ENCODE measurements at places on chromosomes 7 and 10.
A peak's percentile ranks its signal among the peaks of the same experiment; 100 is the strongest.

DNA sequence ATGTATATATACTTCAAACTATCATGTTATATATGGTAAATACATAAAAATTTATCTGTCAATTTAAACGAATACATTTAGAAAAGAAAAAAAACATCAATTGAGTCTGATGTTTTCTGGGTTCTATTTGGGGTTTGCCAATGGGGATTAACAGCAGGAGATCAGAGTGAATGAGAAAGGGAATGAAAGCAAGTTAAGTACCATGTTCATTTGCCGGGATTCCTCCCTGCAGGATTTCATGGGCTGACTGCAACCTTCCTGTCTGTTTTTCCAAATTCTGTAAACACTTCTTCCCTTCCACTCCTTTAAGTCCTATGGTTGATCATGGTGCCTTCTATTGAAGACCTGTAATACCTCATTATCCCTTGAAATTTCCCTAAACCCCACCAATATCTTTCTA is 33.9 kb upstream of the SEMA3A start:
- no peak for DNase-seq

GRCh38 chr7:151068069-151068773 is 8.8 kb downstream of the SLC4A2 start:
- no peak for DNase-seq

DNA sequence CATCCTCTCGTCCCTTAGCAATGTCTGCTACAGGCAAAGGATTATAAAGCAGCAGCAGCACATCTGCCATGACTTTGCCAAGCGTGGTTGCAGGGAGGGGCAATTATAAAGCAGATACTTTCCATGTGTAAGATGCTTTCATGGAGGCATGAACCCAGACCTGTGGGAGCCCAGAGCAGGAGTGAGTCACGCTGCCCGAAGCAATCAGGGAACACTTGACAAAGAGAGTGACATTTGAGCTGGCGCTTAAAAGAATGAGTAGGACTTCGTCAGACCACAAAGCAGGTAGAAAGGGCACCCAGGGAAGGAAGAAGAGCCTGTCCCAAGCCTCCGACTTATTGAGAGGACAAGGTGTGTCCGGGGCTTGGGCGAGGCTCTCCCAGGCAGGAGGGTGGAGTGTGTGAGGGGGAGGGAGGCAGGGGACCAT is 147.2 kb downstream of the MYOF start:
- no peak for DNase-seq

GRCh38 chr10:18294633-18295032 is 154.4 kb downstream of the CACNB2 start:
- no peak for DNase-seq

- no peak for DNase-seq
These were observed 157.6 kb downstream of the CUX1 start for GRCh38 chr7:101975046-101975445.

- no peak for DNase-seq
These were observed 13.9 kb downstream of the SND1 start for GRCh38 chr7:127665922-127666321.

GRCh38 chr7:92246360-92247101 is 757 bp downstream of the ANKIB1 start:
- DNase-seq, result peak; percentile 39

- DNase-seq, result no peak
These were observed 22.6 kb upstream of the TRIM8 start for GRCh38 chr10:102621443-102622325.

GRCh38 chr10:16640153-16640552 is 118.5 kb upstream of the C1QL3 start:
- DNase-seq, result no peak

DNA sequence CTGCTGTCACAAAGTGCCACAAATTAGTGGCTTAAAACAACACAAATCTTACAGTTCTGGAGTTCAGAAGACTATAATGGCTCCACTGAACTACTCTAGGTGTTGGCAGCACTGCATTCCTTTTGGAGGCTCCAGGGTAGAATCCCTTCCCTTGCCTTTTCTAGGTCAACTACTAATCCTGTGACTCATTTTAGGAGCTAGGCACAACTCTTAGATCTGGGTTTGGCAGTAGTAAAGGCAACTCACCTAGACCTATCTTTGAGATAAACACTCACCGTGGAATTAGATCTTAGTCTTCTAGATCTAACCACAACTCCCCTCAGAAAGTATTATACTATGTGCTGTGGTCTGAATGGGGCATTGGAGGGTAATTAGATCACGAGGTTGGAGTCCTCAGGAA is 60.4 kb downstream of the ANKIB1 start:
- no peak for DNase-seq

GRCh38 chr10:113961182-113962031 is 82.3 kb upstream of the ADRB1 start:
- DNase-seq, result peak; percentile 85

DNA sequence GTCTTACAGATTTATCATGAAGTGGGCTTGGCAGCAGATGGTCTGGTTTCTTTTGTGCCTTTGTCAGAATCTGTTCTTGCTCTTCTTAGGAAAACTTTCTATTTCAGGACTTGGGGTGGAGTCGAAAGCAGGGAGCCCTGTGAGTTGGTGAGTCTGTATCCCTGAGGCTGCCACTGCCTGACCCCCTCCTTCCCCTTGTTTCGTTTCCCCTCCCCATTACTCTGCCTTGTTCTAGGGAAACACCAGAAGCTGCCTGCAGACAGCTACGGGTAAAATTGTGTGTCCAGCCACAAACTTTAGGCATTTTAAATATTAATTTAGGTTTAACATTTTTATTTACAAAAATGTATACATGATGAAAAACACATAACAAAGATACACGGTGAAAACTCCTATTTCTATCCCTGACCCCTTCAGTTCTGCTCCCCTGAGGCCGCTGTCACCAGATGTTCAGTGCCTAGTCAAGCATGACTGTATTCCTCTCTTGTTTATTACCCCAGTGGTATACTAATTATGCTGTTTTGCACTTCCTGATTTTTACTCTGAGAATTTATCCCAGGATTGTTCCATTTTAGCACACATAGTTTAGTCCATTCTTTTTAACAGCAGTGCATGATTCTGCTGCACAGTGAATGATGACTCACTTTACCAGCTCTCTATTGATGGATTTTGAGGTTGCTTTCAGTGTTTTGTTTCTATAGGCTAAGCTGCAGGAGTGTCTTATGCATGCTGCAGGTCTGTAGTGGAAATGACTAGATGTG is 9.1 kb downstream of the TSPAN14 start:
- DNase-seq, result no peak

- DNase-seq, result no peak
These were observed 240.8 kb downstream of the ELFN1 start for GRCh38 chr7:1910827-1911226.

DNA sequence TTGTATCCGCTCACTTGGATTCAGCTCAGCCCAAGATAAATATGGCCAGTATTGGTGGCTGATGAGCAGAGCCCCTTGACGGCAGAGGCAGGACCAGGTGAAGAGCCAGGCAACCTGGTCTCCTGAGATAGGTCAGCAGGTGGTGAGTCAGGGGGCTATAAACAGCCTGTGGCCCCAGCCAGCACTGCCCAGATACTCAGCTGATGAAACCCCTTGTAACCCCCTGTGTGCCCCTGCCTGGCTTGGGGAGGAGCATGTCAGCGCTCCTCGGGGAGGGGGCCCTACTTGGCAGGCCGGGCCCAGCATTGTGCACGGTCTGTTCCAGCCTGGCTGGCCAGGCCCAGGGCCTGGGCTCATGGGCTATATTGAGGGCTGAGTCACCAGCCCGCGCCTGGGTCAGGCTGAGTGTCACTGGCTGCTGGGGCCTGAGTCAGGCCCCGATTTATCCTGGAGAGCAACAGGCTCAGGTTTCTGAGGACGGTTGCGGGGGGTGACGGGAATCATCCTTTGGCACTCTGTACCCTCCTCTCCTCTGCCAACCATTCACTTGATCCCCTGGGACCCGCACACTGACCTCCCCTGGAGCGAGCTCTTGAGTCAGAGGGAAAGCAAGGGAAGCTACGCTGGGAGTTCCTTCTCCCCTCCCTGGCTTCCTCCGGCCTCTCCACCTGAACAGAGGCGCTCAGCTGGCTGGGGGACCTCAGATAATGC is 2.8 kb upstream of the FLNC start:
- no peak for DNase-seq

DNA sequence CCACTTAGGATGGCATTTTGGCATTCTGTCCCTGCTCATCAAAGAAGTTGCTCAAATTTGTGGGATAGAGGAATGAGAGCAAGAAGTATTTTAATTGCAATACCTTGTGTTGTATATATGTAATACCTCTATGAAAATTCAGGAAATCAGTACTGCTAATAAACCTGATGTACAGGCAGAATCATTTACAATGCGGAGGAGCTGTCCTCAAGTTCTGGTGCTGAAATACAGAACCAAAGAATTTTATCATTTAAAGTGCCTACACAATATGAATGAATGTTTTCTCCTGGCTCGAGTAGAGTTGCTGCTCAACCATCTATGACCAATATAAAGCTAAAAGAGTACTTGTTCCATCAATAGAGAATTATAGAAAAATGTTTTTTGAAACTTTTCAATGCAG is 305.8 kb downstream of the PLXNA4 start:
- no peak for DNase-seq

GRCh38 chr7:4164556-4164955 is 517.5 kb upstream of the FOXK1 start:
- no peak for DNase-seq

DNA sequence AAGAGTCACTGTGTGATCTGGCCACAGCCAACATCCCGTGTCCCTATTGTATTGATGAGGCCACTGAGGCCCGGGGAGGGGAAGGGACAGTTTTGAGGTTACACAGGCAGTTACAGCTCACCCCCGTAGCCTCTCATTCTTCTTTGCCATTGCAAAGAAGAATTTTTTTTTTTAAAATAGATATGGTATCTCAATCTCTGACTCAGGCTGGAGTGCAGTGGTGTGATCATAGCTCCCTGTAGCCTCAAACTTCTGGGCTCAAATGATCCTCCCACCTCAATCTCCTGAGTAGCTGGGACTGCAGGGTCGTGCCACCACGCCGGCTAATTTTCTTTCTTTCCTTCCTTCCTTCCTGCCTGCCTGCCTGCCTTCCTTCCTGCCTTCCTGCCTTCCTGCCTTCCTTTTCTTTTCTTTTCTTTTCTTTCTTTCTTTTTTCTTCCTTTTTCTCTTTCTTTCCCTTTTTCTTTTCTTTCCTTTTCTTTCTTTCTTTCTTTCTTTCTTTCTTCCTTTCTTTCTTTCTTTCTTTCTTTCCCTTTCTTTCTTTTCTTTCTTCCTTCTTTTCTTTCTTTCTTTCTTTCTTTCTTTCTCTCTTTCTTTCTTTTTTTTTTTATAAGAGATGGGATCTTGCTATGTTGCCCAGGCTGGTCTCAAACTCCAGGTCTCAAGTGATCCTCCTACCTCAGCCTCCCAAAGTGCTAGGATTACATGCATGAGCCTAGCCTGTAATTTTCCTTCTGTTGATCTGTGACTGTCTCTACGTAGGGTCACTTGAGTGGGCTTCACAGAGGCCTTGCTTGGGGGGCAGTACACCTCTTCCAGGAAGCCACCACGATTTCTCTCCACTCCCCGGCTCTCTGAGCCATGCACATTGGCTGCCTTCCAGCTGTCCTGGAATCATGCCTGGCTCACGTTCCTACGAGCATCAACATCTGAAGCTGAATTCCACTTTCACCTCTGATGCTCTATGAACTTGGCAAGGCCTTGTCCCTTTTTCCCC is 31.3 kb downstream of the TMEM270 start:
- DNase-seq, result no peak

- no peak for DNase-seq
These were observed 19.3 kb downstream of the STK17A start for GRCh38 chr7:43602256-43602655.

DNA sequence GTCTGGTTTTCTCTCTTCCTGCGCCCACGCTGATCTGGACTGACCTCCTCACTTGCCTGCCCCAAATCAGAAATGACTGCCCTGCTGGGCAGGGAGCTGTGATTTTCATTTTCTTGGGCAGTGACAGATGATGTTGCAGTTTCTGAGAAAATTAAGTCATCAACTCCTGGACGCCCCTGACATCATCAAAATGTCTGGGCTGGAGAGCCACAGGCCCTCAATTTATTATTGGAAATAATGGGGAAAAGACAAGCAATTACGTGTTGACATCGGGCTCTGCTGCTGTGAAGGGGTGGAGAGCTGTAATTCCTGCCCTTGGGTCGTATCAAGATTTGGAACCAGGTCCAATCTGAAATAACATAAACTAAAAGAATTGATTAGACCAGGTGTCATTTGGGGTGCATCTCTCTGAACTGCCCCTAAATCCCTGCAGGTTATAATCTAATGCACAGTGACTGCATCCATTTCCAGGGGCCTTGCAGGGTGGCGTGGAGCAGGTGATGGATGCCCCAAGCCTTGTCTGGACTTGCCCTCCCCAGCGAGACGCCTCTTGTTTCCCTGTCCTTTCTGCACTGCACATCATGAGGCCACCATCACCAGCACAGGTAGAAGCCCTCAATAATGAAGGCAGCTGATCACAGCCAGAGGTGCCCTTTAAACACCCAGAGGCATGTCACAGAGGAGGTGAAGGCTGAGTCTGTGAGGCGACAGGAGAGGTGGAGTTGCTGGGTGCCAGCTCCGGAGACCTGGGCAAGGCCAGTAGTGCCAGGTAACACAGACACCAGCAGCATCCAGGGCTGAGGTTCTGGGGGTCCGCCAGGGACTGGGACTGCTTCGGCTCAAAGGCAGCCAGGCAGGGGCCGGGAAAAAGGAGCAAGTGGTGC is 98.7 kb downstream of the HTR5A start:
- no peak for DNase-seq

DNA sequence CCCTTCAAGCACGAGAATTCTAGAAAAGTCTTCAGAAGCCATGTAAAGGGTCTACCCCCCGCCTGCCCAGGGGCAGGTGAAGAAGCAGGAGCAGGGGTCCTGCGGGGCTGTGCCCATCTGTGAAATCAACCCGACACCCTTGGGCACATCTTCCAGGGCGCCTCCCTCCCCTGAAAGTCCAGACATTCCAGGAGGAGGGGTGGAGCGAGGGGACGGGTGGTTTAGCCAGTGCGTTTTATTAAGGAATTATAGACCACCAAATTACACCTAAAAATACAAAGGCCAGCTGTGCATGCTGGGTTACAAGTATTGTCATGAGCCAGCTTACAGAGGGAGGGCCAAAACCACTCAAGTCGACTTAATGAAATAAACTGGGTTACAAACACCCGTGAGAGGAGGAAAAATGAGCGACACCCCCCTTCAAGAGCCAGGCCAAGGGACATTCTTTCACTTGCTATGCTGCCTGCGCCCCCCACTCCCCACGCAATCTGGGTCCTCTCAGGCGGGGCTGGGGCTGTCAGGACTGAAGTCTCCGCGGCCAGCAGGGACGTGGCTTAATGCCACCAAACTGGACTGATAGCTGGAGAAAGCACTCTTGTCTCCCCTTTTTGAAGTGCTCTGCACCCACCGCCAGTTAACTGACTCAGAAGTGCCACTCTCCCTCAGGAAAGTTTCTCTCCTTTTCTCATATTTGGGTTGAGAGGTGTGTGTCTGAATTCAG is 360.3 kb downstream of the FRMD4A start:
- no peak for DNase-seq

GRCh38 chr7:55065511-55066229 is 46.9 kb downstream of the EGFR start:
- no peak for DNase-seq

Measured in CD4-positive, alpha-beta T cell treated with Interleukin-12 subunit alpha and Interleukin-12 subunit beta, for 1 hour (primary cell).